ENCODE measurements at places on chromosomes 2 and 18.
A peak's percentile ranks its signal among the peaks of the same experiment; 100 is the strongest.

- no peak for DNase-seq
These were observed 24.5 kb downstream of the PIAS2 start for GRCh38 chr18:46892842-46893241.

DNA sequence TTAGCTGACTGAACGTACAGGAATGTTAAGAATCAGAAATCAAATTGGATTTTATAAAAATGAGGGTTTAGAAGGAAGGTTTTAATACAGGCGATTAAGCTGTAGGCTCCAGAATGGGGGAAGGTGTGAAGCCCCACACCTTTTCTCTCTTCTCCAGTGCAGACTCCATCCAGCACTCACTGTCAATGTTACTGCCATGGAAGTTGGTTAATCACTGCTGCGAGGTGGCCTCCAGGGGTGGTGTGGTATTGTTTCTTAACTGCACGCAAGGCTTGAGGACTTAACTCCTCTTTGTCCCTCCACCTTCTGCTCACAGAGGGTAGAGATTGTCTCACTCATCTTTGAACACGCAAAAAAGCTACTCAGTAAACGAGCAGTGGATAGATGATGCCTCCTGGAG is 26.9 kb upstream of the YWHAQ start:
- peak; percentile 16 for DNase-seq

DNA sequence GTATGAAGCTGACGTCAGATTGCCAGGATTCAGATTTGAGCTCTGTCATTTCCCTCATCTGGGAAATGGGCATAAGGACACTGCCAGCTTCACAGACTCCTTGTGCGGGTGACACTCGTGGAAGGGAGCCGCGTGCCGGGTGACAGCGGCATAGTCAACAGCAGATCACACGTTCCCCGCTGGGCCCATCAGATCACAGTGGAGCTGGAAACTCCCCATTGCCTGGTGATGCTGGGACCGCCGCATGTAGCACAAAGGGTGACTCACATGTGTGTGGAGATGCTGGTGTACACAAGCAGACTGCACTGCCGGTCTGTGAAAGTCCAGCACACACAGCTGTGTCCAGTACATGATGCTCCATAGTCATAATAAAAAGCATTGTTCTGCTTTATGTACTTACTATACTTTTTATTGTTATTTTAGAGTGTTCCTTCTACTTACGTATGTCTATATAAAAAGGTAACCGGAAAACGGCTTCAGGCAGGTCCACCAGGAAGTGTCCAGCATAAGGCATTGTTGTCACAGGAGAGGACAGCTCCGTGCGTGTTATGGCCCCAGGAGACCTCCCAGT is 31.8 kb downstream of the SALL3 start:
- no peak for DNase-seq

DNA sequence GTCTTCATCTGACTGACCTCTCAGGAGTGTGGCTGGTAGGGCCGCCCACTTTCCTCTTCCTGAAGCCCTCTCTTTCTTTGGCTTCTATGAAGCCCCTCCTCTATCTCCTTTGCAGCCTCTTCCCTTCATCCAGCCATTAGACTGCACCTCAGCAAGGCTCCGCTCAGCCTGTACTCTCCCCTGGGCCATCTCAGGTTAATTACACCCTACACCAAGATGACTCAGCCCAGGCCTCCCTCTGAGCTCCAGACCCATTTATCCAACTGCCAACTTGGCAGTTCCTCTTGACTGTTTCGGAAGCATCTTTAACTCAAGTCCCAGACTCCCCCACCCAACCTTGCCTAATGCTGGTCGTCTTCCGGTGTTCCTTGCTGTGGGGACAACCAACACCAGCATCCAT is 5.8 kb upstream of the WNT6 start:
- DNase-seq: peak; percentile 85

GRCh38 chr2:147789720-147790119 is 55.1 kb upstream of the ACVR2A start:
- no peak for DNase-seq

- DNase-seq: peak; percentile 41
These were observed 88.2 kb downstream of the GREB1L start for GRCh38 chr18:21330122-21330701.

- DNase-seq: no peak
These were observed 23.4 kb upstream of the TMEM87B start for GRCh38 chr2:112031473-112032223.

DNA sequence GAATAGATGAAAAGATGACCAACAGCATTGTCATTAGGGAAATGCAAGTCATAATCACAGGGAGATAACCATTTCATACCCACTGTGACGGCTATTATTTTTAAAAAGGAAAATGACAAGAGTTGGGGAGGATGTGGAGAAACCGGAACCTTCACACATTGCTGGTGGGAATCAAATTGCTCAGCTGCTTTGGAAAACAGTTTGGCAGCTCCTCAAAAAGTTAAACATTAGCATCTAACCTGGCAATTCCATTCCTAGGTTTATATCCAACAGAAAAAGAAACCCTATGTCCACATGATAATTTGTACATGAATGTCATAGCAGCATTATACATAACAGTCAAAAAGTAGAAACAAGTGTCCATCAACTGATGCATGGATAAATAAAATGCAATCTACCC is 58.2 kb downstream of the KCNG3 start:
- no peak for DNase-seq

DNA sequence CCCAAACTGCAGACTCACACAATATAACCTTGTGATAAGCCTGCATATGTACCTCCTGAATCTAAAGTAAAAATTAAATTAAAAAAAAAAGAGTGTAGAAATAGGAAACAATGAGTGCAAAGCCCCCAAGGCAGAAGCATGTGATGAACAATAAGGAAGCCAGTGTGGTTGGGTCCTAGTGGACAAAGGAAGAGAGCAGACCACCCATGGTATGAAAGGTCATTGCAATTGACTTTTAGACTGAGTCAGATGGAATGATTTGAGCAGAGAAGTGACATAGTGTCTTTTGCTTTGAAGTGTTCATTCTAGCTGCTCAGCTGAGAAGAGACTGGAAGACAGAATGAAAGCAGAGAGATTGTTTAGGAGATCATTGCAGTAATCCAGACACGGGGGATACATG is 417.1 kb downstream of the RAD51AP2 start:
- no peak for DNase-seq

DNA sequence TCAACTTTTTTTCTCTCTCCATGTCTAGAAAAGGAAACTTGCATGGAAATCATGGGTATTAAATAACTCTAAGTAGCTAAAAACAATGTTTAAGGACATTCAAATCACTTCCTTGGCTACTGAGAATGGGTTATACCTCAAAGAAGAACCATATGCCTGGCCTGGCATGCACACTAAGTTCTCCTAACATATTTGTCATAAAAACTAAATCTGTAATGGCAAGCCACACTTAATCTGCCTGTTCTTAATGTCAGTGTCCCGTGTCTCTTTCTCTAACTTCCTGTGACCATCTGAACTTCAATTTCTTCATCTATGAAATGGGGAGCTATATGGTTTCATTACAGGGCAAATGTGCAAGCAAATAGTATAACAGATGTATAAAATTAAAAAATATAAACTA is 11.1 kb downstream of the PDE1A start:
- no peak for DNase-seq

GRCh38 chr2:8786463-8786862 is 51.0 kb downstream of the KIDINS220 start:
- no peak for DNase-seq

DNA sequence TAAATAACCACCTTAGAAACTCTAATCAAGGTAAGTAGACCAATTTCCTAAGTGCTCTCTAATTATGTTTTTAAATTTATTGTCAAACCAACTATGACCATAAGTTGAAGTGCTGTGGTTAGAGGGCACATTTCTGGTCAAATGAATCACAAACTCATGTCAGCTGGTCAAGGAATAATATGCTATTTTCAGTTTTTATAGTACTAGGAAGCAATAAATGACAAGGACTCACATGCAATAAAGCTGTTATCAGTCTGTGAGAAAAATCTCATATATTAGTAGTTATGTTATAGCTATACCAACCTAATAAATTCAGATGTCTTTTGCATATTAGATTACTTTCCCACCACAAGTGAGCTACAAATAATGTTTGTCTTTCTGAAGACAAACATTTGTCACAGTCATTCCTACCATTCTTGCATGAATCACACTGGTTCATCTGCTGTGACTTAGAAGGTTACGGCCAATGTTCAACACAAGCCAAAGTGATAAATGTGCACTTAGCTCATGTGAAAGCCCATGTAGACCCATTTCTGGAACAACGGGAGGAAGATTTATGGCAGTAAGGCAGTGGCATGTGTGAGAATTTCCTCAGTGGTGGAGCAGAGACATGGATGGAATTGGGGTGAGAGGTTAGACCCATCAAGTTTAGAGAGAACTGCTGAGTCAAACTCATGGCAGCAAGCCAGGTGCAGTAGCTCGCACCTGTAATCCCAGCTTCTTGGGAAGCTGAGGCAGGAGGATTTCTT is 27.4 kb upstream of the CCNYL1 start:
- peak; percentile 98 for DNase-seq

- DNase-seq: no peak
These were observed 469.2 kb upstream of the TNP1 start for GRCh38 chr2:217329023-217329431.

- DNase-seq: no peak
These were observed 48.5 kb upstream of the FOSL2 start for GRCh38 chr2:28343971-28344715.

DNA sequence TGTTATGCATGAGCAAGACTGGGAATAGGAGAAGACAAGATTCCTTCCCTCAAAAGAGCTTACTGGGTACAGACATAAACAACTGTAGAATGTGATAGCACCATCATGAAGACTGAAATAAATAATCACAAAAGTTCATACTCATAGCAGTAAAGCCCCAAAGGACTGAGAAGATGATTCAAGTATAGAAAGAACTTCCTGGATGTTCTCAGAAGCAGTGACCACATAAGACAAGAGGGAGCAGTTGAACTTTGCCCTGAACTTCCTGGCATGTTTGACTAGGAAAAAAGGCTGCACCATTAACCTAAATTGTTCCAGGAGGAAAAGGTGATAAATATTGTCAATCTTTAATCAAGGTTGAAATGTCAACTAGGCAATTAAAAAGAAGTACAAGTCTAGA is 57.8 kb upstream of the CCDC141 start:
- peak; percentile 52 for DNase-seq

GRCh38 chr2:204670756-204671155 is 125.5 kb downstream of the PARD3B start:
- DNase-seq: no peak

DNA sequence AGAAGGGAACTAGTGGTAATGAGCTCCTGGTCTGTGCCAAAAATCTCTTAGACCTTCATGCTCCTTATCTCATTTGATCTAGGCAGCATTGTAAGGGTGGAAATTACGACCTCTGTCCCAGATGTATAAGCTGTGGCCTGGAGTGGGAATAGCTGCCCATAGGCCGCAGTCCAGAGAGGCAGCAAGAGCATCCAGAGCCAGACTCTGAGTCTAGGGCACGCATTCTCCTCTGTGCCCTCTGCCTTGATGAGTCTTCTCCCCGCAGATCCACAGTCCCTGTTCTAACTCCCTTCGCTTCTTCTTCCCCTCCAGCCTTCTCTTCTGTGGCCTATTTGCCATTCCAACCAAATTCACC is 304.6 kb downstream of the MYCN start:
- DNase-seq: no peak

DNA sequence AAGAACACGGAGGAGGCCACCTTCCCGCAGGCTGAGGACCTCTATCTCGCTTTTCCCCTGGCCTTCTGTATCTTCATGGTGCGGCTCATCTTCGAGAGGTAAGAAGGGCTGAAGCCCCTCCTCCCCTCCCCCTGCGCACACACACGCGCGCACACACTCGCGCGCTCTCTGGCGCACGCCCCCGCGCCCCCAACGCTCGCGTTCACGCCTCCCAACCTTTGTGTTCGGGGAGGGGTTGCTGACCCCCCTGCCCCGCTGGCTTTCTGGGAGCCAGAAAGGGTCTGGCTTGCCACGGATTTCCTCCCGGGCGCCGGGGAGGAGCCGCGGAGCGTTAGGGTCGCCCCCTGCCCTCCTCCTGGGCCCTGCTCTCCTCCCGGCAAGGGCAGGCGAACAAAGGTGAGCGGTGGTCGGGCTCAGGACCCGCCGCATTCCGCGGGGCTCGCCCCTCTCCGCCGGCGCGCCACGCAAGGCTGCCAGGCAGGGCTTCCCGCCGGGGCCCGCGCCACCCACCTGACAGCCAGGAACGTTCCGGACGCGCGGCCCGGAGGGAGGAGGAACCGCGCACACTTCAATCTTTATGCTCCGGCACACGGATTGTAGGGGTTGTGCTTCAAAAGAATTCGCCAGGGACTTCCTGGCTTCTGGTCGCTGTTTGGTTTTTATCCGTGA is 583 bp downstream of the CERS6 start:
- DNase-seq: no peak

All from RCC 7860 (cell line).